ENCODE measurements at places on chromosomes 12 and 14.

DNA sequence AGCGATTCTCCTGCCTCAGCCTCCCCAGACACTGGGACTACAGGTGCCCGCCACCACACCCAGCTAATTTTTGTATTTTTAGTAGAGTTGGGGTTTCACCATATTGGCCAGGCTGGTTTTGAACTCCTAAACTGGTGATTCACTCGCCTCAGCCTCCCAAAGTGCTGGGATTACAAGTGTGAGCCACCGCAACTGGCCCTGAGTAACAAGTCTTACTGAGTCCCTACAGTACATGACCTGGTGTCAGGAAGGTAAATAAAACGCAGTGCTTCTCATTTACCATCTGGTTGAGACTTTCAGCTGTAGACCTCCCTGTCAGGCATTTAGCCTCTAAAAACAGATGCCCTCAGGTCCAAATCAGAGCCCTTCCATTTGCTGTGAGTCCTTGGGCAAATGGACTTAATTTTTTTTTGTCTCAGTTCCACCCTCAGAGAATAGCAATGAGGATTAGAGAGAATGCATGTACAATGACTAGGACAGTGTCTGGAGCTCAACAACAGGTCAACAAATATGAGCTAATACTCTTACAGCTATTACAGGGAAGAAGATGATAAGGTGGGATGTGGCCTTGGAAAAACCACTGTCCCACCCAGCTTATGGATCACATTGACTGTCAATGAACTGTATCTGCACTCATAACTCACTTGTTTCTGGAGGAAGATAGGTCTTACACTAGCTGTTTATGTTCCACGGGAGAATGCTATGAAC is 70.5 kb downstream of the PHLDA1 start:
- no peak for DNase-seq

GRCh38 chr14:102250636-102251035 is 54.3 kb downstream of the MOK start:
- DNase-seq: no peak

DNA sequence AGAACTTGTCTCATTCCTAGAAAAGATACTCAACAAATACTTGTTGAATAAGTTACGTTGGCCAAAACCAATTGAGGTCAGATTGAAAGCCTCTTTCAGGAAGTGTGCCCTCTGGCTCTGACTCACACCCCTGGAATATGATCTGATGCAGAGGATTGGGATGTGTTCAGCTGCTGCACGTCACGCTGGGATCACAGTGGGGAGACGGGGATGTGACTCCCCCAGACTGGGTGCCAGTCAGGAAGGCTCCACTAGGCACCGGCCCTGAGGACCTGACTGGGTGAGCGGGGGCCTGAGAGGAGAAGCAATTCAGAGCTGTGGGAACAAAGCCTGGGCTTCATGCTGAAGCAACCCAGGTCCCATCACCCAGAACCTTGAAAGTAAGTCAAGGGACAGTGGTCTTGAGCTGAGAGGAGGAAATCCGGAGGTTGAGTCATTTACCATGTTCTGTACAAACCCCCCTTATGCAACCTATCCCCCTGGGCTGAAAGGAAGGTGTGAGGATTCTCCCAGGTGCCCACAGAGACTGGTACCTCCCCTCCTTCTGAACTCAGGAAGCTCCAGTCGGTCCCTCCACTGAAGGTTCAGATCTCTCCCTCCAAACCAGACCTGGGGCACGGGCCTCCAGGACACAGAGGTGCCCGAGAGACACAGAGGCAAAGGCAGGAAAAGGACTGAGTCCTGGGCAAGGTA is 3.9 kb downstream of the CEBPE start:
- DNase-seq: no peak

GRCh38 chr12:50220363-50220995 is 53.3 kb upstream of the CERS5 start:
- peak; percentile 36 for DNase-seq

- no peak for DNase-seq
These were observed 46.3 kb upstream of the TSPAN9 start for GRCh38 chr12:3030821-3031429.

DNA sequence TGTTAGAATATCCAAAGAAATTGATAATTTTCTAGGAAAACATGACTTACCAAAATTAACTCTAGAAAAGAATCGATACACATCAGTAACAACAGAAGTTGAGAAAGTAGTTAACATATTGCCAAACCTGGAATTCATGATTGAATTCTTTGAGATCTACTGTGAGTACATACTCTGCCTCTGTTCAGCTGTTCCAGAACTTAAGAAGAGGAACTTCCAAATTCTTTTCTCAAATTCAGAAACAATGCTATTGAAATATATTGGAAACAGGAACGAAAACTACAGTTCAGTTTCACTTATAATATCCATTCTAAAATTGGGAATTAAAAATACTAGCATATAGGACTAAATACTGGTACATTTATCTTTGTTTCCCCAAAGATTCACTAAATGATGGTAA is 57.9 kb downstream of the MARK3 start:
- no peak for DNase-seq

DNA sequence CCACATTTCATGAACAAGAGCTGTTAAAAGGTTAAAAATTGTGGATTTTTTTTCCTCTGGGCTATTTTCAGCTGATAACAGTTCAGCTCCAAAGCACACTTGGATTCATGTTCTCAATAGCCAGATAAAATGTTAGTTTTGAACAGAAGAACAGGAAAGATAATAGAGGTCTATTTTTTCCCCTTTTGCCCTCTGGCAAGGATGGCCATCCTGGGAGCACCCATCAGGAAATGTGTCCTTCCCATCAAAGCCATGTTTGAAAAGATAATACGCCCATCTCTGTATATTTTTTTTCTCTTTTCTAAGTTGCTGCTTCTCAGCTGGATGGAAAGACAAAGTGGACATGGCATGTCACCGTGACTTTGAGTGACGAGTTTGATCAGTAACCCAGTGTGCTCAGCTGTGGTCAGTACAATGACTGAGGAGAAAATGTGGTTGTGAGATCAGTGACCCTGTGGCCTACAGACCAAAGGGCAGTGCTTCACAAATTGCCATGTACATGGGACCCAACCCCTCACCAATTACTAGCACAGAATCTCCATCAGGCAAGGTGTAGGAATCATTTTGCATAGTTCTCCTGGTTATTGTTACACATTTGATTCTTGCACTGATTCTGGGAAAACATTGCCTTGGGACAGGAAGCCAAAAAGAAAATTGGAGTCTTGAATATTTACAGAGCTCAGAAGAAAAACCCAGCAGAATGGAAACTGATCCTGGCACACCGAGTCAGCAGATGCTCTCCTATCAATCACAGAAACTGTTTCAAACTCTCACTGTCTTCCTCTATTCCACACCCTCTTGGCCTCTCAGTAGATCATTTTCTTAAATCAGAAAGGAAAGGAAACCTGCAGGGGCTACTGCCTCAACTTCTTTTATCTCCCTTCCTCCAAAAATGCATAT is 64.3 kb downstream of the ANO6 start:
- no peak for DNase-seq

DNA sequence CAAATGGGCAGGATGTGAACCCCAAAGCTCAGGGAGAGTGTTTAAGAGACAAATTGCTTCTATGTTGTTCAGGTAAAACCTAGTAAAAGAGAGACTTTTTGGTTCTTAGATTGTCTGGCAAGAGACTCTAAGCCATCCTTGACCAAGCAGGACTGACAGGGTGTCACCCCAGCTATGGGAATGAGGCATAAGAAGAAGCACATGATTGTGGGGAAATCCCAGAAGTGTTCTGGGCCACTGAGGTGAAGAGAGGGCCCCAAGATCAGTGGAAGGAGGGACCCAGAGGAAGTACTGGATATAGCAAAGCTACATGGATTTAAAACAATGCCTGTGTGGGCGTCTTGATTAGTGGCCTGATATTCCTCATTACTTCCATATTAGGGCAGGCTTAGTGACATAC is 99.0 kb downstream of the SAMD4A start:
- no peak for DNase-seq

DNA sequence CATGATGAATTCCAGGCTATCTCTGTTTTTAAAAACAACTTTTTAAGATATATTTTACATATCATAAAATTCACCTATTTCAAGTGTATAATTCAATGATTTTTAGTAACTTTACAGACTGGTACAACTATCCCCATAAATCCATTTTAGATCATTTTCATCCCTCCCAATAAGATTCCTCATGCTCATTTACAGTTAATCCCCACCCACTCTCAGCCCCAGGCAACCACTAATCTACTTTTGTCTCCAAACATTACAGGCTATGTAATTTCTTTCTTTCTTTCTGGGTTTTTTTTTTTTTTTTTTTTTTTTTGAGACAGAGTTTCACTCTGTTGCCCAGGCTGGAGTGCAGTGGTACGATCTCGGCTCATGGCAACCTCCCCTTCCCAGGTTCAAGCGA is 81.3 kb downstream of the DNAI7 start:
- no peak for DNase-seq

GRCh38 chr12:72030277-72030676 is 91.6 kb downstream of the TPH2 start:
- no peak for DNase-seq

GRCh38 chr12:124453419-124454351 is 113.7 kb downstream of the NCOR2 start:
- no peak for DNase-seq

Data from SK-N-DZ (cell line).